Activated CD4-positive, alpha-beta T cell treated with anti-CD3 and anti-CD28 coated beads for 36 hours (primary cell): ENCODE measurements at places on chromosomes 5 and 9.
A peak's percentile ranks its signal among the peaks of the same experiment; 100 is the strongest.

DNA sequence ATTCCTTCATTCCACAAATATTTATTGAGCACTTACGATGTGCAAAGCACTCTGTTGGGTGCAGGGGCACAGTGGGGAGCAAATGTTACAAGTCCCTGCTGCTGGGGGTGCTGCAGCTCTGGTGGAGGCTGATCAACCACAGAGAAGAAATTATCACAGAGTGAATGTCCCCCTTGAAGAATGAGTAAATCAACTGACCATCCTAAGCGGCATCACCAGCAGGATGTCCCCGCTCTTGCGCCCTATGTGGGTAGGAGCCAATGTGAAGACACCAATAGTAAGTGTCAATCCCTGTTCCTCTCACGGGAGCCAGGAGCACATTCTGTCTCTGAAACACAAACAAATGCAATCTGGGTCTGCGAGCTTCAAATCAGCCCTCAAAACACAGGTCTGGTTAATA is 47.4 kb upstream of the TBC1D9B start:
- H3K27me3 ChIP-seq: no peaks in the 10 kb centered on the region
- no peak overlapping the region for H3K27ac ChIP-seq
- DNase-seq: no peak
- peaks cover 5% of the 10 kb centered on the region for H3K36me3 ChIP-seq
- no peak overlapping the region for H3K4me3 ChIP-seq

- peaks cover 14% of the 10 kb centered on the region for H3K27me3 ChIP-seq
- H3K4me1 ChIP-seq: peaks cover 12% of the 10 kb centered on the region
- H3K27ac ChIP-seq: no peak overlapping the region
- no peaks in the 10 kb centered on the region for H3K36me3 ChIP-seq
- DNase-seq: no peak
Measured at GRCh38 chr5:10537624-10538023, 26.2 kb upstream of the ANKRD33B start.

DNA sequence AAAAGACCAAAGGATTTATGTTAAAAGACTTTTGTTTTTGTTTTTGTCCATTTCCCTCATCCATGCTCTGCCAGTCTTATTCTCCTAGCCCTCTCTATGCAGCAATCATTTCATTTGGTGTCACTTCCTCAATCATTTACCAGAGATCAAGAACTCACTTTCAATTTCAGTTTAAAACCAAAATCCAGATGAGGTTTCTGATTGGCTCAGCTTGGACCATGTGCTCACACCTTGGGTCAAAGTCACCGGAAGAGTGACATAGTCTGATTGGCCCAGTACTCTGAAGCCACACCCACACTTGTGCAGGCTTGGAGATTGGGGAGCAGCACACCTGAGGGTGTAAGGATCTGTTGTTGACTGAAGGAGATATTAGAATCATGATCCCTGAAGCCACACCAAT is 79.6 kb downstream of the TLR4 start:
- peaks cover 2% of the 10 kb centered on the region for H3K4me1 ChIP-seq
- H3K27me3 ChIP-seq: peaks cover 4% of the 10 kb centered on the region
- no peaks in the 10 kb centered on the region for H3K36me3 ChIP-seq

GRCh38 chr9:116817762-116818161 is 130.7 kb downstream of the TRIM32 start:
- H3K27me3 ChIP-seq: peaks cover 4% of the 10 kb centered on the region
- no peaks in the 10 kb centered on the region for H3K4me1 ChIP-seq
- H3K4me3 ChIP-seq: no peak overlapping the region
- H3K36me3 ChIP-seq: no peaks in the 10 kb centered on the region

GRCh38 chr5:127088251-127088650 is 14.9 kb upstream of the C5orf63 start:
- H3K4me1 ChIP-seq: peaks cover 9% of the 10 kb centered on the region
- no peak overlapping the region for H3K4me3 ChIP-seq
- no peak for DNase-seq
- no peaks in the 10 kb centered on the region for H3K36me3 ChIP-seq
- H3K27me3 ChIP-seq: no peaks in the 10 kb centered on the region
- H3K27ac ChIP-seq: no peak overlapping the region

GRCh38 chr9:94031946-94032345 is 52.3 kb upstream of the PTPDC1 start:
- H3K4me3 ChIP-seq: peak overlapping the region; percentile 98
- H3K36me3 ChIP-seq: no peaks in the 10 kb centered on the region

GRCh38 chr5:139443831-139444453 is 4.6 kb upstream of the DNAJC18 start:
- peaks cover 14% of the 10 kb centered on the region for H3K36me3 ChIP-seq
- DNase-seq: no peak
- H3K4me1 ChIP-seq: peaks cover 81% of the 10 kb centered on the region
- H3K27me3 ChIP-seq: no peaks in the 10 kb centered on the region
- peak overlapping the region; percentile 93 for H3K27ac ChIP-seq
- H3K4me3 ChIP-seq: no peak overlapping the region

- no peak overlapping the region for H3K27ac ChIP-seq
- H3K27me3 ChIP-seq: no peaks in the 10 kb centered on the region
- no peaks in the 10 kb centered on the region for H3K4me1 ChIP-seq
- no peak for DNase-seq
- no peak overlapping the region for H3K4me3 ChIP-seq
- peaks cover 22% of the 10 kb centered on the region for H3K36me3 ChIP-seq
Measured at GRCh38 chr5:154418344-154418820, 27.4 kb upstream of the SAP30L start.

DNA sequence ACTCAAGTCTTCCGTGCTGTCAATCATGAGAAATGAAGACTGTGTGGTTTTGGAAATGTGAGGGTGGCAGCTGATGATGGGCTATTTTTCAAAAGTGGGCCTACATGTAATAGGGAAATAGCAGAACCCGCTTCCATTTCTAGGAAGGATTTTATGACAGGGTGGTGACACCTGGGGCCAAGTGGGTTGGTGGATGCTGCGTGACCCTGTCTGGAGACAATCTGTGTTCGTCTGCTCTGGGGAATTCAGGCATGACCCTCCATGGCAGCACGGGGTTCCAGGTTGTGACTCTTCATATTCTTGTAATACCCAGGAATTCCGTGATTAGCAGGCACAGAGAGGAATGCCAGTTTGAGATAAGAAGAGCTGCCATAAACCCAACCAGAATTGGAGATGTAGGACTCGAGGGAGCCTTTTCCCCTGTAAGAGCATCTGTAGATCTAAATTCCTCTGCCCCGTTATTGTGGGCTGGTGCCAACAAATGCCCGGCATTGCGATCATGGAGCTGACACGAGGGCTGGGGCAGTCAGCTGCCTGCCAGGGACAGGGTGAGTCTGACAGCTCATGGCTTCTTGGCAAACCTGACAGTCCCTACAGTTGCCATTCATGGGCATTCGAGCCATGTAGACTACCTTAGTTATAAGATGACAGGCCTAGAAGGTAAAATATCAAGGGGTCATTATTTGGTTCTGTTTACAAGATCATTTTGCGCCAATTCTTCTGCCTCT is 279.7 kb downstream of the GADD45G start:
- H3K36me3 ChIP-seq: no peaks in the 10 kb centered on the region
- H3K4me1 ChIP-seq: no peaks in the 10 kb centered on the region
- no peak overlapping the region for H3K27ac ChIP-seq
- no peaks in the 10 kb centered on the region for H3K27me3 ChIP-seq
- H3K4me3 ChIP-seq: no peak overlapping the region
- DNase-seq: no peak

DNA sequence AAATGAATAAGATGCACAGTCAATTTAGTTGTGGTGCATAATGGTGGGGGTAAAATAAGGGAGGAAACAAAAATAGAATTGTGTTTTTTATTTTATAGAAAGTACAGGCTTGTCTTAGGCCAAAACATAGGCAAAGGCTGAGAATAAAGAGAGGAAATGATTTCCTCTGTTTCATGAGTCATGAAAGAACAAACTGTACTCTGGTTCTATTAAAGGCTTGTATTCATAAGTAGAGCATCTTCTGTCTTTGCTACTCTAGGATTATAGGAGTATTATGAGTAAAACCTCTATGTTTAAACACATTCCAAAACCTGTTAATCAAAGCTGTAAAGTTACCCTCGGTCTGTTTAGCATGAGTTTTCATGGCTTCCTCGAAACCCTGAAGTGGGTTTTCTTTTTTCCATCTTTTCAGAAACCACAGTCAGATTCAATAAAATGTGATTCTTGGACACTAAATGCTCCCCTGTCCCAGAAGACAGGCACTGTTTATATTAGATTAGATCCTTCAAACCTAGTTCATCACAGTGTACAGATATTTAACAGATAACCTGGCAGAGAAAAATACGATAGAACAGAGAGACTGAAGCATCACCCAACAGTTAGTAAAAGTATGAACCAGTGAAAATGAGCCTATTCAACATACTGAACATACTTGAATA is 473.9 kb upstream of the CYLC2 start:
- H3K27me3 ChIP-seq: no peaks in the 10 kb centered on the region
- no peaks in the 10 kb centered on the region for H3K36me3 ChIP-seq
- no peak for DNase-seq
- H3K27ac ChIP-seq: no peak overlapping the region

GRCh38 chr5:108315829-108316228 is 66.1 kb downstream of the FBXL17 start:
- H3K36me3 ChIP-seq: peaks cover 4% of the 10 kb centered on the region
- H3K4me3 ChIP-seq: no peak overlapping the region
- peaks cover 2% of the 10 kb centered on the region for H3K4me1 ChIP-seq
- no peaks in the 10 kb centered on the region for H3K27me3 ChIP-seq
- no peak for DNase-seq

- peaks cover 17% of the 10 kb centered on the region for H3K4me1 ChIP-seq
- no peak for DNase-seq
- peaks cover 23% of the 10 kb centered on the region for H3K36me3 ChIP-seq
- no peak overlapping the region for H3K27ac ChIP-seq
- H3K4me3 ChIP-seq: peak overlapping the region; percentile 59
Measured at GRCh38 chr9:37575001-37575400, 1.2 kb downstream of the FBXO10 start.

GRCh38 chr9:21428235-21428634 is 12.0 kb upstream of the IFNA1 start:
- H3K4me3 ChIP-seq: no peak overlapping the region
- no peak for DNase-seq
- H3K27ac ChIP-seq: no peak overlapping the region
- H3K4me1 ChIP-seq: no peaks in the 10 kb centered on the region
- peaks cover 17% of the 10 kb centered on the region for H3K27me3 ChIP-seq

- no peaks in the 10 kb centered on the region for H3K27me3 ChIP-seq
- no peak overlapping the region for H3K4me3 ChIP-seq
- DNase-seq: no peak
- no peaks in the 10 kb centered on the region for H3K36me3 ChIP-seq
- H3K4me1 ChIP-seq: no peaks in the 10 kb centered on the region
Measured at GRCh38 chr9:110687497-110687896, 18.9 kb downstream of the MUSK start.

DNA sequence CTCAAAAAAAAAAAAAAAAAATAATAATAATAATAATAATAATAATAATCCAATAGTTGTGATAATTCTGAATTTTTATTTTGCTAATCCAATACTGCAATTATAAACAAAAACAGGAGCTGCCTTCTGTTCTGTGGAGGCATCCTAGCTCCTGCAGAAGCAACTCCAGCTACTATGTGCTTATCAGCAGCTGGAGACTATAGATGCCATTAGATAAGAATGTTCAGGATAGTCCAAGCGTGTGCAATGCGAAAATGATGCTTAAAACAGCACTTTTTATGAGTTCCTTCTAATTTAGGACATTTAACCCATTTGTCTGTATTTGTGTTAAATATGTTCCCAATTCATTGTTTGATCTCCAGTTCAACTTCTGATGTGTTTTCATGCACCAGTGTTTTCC is 220.6 kb upstream of the RASEF start:
- no peak overlapping the region for H3K4me3 ChIP-seq
- H3K27ac ChIP-seq: no peak overlapping the region
- no peaks in the 10 kb centered on the region for H3K27me3 ChIP-seq
- H3K4me1 ChIP-seq: no peaks in the 10 kb centered on the region

DNA sequence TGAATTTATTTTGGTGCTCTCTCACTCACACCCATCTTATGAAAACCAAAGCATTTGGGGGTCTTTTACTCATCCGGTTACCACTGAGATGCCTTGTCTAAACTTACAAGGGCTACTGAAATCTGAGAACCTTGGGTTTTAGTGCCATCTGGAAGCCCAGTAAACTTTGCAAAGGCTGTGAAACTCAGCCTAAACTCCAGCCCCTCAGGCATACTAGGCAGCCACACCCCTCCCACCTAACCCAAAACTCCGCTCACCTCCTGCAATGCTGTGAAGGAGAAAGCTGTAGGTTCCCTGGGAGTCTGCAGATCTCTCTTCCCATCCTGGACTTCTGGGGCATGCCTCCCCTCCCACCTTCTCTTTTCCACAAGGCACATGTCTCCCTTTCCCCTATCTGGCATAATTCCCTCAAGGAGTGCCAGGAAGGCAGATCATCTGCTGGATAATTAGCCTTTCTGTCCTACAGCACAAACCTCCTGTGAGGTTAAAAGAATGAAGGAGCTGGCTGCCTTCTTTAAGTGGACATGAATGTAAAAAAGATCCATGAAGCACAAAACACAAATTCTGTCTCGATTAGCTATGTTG is 71.5 kb upstream of the ANXA1 start:
- peaks cover 3% of the 10 kb centered on the region for H3K27me3 ChIP-seq
- no peaks in the 10 kb centered on the region for H3K4me1 ChIP-seq
- H3K27ac ChIP-seq: no peak overlapping the region
- no peaks in the 10 kb centered on the region for H3K36me3 ChIP-seq

DNA sequence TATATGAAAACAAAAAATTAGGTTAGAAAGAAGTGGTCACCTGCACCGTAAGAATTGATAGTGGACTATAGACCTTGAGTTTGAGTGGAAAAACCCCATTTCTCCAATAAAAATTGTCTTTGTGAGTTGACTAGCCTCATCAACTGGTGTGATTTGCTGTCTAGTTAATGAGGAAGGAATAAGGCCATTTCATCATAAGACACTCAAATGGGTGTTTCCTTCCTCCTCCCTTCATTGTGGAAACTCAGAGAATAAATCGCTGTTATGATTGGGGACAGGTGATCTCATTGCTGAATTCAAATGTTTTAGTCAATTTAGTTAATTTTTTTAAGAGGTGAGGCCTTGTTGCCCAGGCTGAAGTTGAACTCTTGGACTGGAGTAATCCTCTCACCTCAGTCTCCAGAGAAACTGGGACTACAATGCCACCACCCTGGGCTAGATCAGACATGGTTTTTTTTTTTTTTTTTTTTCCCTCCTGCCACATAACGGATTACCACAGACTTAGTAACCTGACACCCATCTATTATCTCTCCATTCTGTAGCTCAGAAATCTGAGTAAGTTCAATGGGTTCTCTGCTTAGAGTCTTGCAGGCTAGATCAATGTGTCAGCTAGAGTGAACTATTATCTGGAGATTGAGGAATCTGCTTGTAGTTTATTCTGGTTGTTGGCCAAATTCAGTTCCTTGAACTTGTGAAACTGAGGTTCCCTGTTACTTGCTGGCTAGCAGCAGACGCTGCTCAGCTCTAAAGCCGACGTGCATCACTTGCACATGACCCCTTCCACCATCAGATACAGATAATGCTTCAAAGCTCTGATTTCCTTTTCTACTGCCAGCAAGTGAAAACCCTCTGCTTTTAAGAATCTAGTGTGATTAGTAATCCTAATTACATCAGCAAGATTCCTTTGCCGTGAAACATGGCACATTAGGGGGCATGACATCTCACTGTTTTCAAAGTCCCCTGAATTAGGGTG is 663.8 kb upstream of the CDH9 start:
- H3K36me3 ChIP-seq: no peaks in the 10 kb centered on the region
- no peak for DNase-seq
- H3K4me1 ChIP-seq: no peaks in the 10 kb centered on the region
